ENCODE measurements at places on chromosomes 12 and 14. TPM values are rescaled to one million over a fixed set of nuclear protein-coding genes. Genes with fewer than 3 reads are reported as not detected.

The LRP1-AS gene
- not detected for total RNA-seq

The KRT2 gene
- total RNA-seq, result not detected

- peak; percentile 64 for DNase-seq
Observed at GRCh38 chr14:55129086-55129427, at the start of gene LGALS3. Gene LGALS3 (plus strand): TSS chr14:55129252. CDS start chr14:55137374, 8,122 bp downstream.

- DNase-seq, result peak; percentile 25
Observed at GRCh38 chr14:104359969-104360442, 219.6 kb upstream of the C14orf180 start.

- no peak for DNase-seq
Observed at GRCh38 chr14:54126947-54127346, 170.3 kb upstream of the BMP4 start.

DNA sequence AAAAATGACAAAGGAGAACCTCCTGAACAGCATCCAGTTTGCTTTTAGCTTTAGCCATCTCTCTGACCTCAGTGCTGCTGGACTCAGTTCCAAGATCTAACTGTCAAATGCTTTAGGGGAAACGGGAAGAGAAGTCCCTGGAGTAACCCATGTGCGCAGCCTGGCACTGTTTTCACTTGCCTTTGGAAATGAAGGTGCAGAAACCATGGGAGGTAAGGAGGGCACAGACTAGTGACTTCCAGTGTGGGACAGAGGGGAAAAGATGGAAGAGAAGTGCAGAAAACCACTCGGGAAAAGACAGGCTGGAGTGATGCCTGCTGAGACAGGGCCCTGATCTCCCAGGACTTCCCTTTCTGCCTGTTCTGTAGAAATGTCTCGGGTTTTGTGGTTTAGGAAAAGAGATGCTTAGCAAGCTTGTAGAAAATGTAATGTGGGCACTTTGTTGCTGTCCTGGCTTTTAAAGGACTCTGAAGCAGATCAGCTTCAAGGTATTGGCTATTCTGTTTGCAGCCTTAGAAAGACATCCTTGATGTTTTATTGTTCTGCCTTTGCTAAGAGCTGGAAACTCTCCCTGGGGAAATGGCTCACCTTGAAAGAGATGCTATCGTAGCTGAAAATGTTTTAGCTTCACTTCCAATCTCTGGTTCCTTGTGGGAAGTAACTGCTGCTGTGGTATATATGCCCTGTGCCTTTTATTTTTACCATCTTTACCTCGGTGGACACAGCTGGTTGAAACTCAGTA is 124.6 kb upstream of the HIF1A start:
- no peak for DNase-seq
